NCI-H446 treated with DMSO at 0.1 percent for 48 hours (cell line): ENCODE measurements at places on chromosomes 4 and X.

- DNase-seq, result no peak
Observed at GRCh38 chr4:169114341-169114974, 104.4 kb upstream of the CBR4 start.

- no peak for DNase-seq
Observed at GRCh38 chr4:128660361-128661215, 148.9 kb upstream of the JADE1 start.

GRCh38 chr4:94451051-94451694 is 569 bp upstream of the PDLIM5 start:
- DNase-seq, result no peak

DNA sequence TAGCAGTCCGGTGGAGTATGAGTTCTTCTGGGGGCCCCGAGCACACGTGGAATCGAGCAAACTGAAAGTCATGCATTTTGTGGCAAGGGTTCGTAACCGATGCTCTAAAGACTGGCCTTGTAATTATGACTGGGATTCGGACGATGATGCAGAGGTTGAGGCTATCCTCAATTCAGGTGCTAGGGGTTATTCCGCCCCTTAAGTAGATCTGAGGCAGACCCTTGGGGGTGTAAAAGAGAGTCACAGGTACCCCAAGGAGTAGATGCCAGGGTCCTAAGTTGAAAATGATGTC is 852 bp downstream of the MAGEH1 start:
- DNase-seq, result no peak

GRCh38 chrX:74421036-74421739 is at the start of gene SLC16A2:
TSS of gene SLC16A2 (plus strand) at chrX:74421493. CDS start at chrX:74421638, 145 bp downstream.
- DNase-seq, result peak; percentile 67

GRCh38 chr4:177356921-177357320 is 47.2 kb downstream of the NEIL3 start:
- no peak for DNase-seq

GRCh38 chr4:146054676-146055075 is 116.1 kb upstream of the ZNF827 start:
- DNase-seq, result no peak

DNA sequence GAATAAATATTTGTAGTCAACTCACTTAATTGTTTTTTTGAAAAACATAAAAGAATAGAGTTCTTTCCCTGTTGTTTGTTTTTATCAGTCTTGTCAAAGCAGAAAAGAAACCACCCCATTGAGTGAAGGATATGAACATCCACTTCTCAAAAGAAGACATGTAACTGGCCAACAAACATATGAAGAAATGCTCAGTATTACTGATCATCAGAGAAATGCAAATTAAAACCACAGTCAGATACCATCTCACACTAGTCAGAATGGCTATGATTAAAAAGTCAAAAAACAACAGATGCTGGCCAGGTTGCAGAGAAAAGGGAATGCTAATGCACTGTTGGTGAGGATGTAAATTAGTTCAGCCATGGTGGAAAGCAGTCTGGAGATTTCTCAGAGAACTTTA is 326.1 kb upstream of the EMCN start:
- no peak for DNase-seq

DNA sequence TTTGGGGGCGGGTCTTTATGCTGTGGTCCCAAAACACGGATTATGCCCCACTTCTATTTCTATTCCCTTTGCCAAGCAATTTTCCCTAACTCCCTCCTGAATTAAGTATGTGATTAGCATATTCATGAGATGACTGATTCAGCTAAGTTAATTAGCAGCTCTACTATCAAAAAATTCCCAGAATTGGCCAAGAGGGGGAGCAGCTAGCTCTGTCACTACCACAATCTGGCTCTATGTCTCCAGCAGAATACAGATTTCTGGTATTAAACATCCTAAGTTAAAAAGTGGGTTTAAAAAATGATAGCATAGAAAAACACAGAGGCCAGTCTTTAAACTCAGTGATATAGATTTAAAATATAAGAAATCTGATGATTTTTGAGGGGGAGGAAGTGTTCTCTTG is 80.3 kb downstream of the GPC4 start:
- no peak for DNase-seq

GRCh38 chr4:83852085-83852451 is 316.2 kb downstream of the GPAT3 start:
- DNase-seq, result no peak

DNA sequence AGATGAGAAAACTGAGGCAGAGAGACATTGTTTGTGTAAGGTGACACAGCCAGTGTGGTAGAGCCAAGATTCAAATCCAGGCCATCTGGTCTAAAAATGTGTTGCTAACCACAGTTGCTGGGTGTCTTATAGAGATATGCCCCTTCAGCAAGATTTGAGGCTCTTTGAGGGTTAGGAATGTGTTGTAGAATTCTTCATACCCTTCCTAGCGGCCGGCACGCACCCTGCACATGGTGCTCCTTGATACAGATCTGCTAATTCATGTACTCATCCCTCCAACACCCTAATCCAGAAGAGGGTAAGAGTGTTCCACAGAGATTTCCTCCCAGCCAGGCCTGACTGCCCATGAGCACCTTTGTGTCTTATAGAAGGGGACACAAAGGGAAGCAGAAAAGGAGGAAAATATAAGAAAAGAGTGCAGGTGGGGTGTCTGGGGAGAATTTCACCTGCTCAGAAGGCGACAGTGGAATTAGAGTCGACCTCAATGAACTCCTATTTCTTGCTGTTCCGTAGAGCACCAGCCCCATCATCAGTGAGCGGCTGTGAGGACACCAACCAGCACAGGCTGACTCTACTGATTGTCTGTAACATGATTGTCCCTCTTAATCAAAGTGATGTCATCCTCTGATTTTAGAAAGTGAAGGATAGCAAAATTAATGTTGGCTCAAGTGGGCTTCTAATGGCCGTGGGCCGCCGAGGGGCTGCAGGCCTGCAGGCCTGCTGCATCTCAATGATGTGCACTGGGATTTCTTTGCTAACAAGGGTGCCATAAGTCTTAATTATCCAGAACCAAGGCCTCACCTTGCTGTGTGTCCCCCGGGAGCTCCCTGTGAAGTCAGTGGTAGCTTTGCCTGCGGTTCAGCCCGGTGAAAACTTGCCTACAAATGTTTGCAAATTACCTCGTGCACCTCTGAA is 24.2 kb upstream of the SMIM20 start:
- DNase-seq, result no peak

DNA sequence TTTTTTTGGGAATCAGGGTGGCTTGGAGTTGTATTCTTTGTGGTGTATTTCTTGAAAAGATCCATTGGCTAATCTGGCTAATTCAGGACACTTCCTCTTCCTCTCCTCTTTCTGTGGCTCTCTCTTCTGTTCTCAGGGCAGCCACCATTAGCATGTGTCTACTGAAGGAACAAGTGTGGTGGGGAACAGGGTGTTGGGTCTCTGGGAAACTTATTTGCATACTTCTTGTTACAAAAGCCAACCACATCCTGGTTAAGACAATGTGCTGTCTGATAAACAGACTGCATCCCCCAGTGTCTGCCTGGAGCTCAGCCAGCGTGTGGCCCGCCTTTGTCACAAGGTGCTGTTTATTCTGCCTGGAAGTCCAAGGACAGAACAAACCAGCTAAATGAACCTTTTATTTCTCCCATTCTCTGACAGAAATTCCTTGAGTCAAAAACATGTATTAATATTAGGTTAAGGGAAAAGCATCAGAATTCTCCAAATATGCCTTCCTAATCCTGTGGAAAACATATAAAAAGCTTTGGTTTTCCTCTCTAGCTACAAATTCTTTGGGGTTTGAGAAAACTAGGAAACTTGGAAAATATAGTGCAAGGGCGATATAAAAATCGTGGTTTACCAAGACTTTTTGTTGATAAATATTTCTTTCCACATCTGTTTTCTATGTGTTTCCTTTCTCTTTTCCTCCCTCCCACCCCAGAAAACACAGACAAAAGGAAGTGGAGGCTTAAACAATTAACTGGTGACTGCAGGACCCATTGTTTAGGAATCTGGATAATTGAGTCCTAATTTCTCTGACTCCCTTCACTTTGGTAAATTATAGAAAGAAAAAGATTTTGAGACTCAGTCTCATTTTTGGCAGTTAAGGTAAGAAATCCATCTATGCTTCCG is 203.6 kb downstream of the SPRY1 start:
- no peak for DNase-seq

GRCh38 chr4:40446839-40447238 is 111.7 kb downstream of the CHRNA9 start:
- no peak for DNase-seq

DNA sequence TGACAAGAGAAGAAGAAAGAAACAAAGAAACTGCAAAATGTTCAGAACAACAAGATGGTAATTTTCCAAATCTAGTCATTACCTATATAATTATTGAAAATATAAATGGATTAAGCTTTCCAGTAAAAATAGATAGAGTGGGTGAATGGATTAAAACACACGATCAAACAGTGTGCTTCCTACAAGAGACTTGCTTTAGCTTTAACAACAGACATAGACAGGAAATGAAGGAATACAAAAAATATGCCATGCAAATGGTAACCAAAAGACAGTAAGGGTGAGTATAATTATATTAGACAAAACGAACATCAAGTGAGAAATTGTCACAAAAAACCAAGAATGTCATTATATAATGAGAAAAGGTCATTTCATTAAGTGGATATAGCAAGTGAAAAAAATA is 842.8 kb downstream of the CCSER1 start:
- no peak for DNase-seq

DNA sequence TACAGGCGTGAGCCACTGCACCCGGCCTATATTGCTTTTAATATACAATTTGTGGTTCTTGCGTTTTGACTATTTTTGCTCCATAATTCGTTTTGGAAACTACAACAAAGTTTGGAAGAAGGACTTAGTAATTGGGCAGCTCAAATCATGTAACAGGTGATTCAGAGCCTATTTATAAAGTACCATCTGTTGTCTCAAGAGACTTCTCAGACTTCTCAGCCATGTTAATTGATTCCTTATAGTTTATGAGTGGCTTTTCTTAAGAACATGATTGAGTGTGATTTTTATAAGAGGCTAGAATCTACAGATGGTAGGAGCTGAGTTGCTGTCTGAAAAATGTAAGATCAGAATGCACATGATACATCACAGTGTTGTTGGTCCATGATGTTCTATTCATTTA is 240.2 kb downstream of the ADGRL3 start:
- DNase-seq, result peak; percentile 12
